Kidney (tissue), 22 donors: ENCODE measurements at places on chromosomes 12 and 14. TPM values are rescaled to one million over a fixed set of nuclear protein-coding genes. Genes with fewer than 3 reads are reported as not detected.
A peak's percentile ranks its signal among the peaks of the same experiment; 100 is the strongest.

DNA sequence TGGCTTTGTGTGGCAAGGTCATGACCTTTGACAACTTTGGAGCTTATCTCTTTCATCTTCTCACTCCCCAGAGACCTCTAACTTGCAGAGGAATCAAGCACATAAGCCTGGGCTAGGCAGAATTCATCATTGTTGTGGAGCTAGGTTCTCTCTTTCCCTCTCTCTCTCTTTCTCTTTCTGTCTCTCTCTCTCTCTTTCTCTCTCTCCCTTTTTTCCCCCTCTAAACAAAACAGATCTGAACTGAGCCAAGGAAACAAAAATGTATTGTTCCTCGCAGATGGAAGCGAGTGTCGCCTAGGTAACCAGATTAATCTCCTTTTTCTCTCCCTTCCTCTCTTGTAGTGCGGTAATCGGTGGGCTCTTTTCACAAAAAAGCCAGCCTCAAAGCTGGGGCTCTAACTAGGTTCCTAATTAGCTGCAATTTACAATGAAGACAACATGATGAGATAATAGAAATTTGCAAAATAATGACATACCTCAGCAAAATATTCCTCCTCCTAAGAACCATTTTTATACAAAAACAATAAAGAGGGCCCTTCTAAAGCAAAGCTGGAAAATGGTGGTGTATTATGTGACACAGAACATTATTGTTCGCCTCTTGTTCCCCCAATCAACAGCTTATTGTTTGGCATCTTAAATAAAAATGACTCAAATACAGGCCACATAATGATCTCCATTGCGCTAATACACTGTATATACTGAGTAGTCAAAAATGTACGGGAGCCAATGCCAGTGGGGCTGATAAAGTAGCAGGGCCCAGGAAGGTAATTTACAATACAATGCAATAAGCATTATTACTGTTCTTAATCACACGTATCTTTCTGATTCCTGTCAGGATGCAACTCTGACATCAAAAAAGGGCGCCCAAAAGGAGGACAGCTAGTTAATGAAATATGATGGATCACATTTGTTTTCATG lies 65.7 kb upstream of the SOX5 start:
- DNase-seq = no peak

DNA sequence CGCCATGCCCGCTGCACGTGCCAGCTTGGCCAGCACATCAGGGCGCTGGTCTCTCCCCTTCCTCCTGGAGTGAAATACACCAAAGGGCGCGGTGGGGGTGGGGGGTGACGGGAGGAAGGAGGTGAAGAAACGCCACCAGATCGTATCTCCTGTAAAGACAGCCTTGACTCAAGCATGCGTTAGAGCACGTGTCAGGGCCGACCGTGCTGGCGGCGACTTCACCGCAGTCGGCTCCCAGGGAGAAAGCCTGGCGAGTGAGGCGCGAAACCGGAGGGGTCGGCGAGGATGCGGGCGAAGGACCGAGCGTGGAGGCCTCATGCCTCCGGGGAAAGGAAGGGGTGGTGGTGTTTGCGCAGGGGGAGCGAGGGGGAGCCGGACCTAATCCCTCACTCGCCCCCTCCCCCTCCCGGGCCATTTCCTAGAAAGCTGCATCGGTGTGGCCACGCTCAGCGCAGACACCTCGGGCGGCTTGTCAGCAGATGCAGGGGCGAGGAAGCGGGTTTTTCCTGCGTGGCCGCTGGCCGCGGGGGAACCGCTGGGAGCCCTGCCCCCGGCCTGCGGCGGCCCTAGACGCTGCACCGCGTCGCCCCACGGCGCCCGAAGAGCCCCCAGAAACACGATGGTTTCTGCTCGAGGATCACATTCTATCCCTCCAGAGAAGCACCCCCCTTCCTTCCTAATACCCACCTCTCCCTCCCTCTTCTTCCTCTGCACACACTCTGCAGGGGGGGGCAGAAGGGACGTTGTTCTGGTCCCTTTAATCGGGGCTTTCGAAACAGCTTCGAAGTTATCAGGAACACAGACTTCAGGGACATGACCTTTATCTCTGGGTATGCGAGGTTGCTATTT lies 914 bp upstream of the CCND2 start:
- DNase-seq = peak; percentile 91

GRCh38 chr14:103832046-103832445 lies 15.3 kb downstream of the PPP1R13B start:
- no peak for DNase-seq

DNA sequence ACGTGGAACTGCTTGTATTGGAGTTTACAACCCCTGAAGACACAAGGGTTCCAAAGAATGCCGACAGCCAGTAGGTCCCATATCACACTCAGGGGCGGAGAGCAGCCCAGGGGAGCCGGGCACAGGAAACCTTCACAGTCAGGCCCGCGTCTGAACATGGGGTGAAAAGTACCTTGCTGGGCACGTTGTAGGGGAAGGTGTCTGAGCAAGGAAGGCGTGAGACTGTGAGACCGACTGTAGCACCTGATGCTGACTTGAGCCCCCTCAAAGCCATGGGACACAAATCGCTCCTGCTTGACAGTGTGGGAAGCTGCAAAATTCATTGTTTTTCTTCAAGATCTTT lies 14.7 kb downstream of the RIMBP2 start:
- DNase-seq = no peak

GRCh38 chr14:68864361-68864750 lies 71.5 kb upstream of the ZFP36L1 start:
- DNase-seq = no peak

- no peak for DNase-seq
Measured at GRCh38 chr12:33156042-33156441, 259.5 kb upstream of the PKP2 start.

The WNT5B gene
- total RNA-seq = 4.8 TPM

- DNase-seq = no peak
Measured at GRCh38 chr12:117000316-117000715, 89.6 kb downstream of the FBXW8 start.

The CRACR2A gene
- total RNA-seq = 6.1 TPM

The PPP4R4 gene
- total RNA-seq = 0.47 TPM
